HFFc6 (cell line): ENCODE measurements at places on chromosomes 4 and X. TPM values are rescaled to one million over a fixed set of nuclear protein-coding genes. Genes with fewer than 3 reads are reported as not detected.

KCNE5 gene
- 0.30 to 0.59 TPM (median 0.38 TPM) in 3 replicates for total RNA-seq

SHROOM3 gene
- total RNA-seq, result 41.3 to 92.3 TPM (median 58.5 TPM) in 3 replicates

PCDH11X gene
- total RNA-seq, result not detected in 3 replicates

XK gene
- not detected in 3 replicates for total RNA-seq

MAP7D2 gene
- 0.20 and 0.44 TPM in 2 replicates for total RNA-seq

PABPC4L gene
- total RNA-seq, result 0.63 and 3.5 TPM in 2 replicates

TSPAN6 gene
- total RNA-seq, result 14.5 and 19.6 TPM in 2 replicates

- peak overlapping the region; percentile 95 for H3K27ac ChIP-seq
- no peaks in the 10 kb centered on the region; the same call in 1 of the 2 replicates for H3K27me3 ChIP-seq
These were observed 64.3 kb downstream of the PDLIM5 start for GRCh38 chr4:94516067-94516466.

- no peaks in the 10 kb centered on the region for H3K36me3 ChIP-seq
- H3K27me3 ChIP-seq, result peaks cover 5% of the 10 kb centered on the region
- no peak for DNase-seq
- H3K4me1 ChIP-seq, result no peaks in the 10 kb centered on the region
- H3K4me3 ChIP-seq, result no peak overlapping the region
These were observed 20.4 kb downstream of the ZNF157 start for GRCh38 chrX:47390780-47391179.

DNA sequence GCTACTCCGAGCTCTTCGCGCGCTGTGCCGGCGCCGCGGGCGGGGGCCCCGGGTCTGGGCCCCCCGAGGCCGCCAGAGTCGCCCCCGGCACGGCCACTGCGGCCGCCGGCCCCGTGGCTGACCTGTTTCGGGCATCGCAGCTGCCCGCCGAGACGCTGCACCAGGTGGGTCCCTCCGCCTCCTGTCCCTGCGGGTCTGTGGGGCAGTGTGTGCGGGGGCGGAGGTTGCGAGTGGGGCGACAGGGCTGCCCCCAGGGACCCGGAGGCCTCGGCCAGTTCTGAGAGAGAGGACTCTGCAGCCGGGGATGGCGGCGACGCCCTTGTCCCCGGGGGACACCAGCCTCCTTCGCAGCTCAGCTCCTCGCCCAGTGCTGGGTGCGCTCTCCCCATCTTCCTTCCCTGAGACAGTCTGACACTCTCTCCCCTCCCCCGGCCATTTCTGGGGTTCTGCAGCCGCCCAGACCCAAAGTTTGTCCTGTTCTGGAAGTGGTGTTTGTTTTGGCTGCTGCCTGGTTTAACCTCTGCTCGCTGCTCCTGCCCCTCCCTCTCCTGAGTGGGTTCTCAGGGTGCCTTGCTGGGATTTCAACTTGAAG lies 609 bp downstream of the REPS2 start:
- no peak for DNase-seq
- no peak overlapping the region for H3K27ac ChIP-seq
- H3K4me3 ChIP-seq, result peak overlapping the region; percentile 81
- no peaks in the 10 kb centered on the region for H3K4me1 ChIP-seq
- H3K36me3 ChIP-seq, result no peaks in the 10 kb centered on the region

GRCh38 chr4:112884406-112884805 lies 165.0 kb upstream of the ANK2 start:
- H3K27me3 ChIP-seq, result peaks cover 5% of the 10 kb centered on the region
- no peak overlapping the region for H3K4me3 ChIP-seq
- H3K4me1 ChIP-seq, result peaks cover 3% of the 10 kb centered on the region; the same call in 1 of the 2 replicates
- no peaks in the 10 kb centered on the region for H3K36me3 ChIP-seq

DNA sequence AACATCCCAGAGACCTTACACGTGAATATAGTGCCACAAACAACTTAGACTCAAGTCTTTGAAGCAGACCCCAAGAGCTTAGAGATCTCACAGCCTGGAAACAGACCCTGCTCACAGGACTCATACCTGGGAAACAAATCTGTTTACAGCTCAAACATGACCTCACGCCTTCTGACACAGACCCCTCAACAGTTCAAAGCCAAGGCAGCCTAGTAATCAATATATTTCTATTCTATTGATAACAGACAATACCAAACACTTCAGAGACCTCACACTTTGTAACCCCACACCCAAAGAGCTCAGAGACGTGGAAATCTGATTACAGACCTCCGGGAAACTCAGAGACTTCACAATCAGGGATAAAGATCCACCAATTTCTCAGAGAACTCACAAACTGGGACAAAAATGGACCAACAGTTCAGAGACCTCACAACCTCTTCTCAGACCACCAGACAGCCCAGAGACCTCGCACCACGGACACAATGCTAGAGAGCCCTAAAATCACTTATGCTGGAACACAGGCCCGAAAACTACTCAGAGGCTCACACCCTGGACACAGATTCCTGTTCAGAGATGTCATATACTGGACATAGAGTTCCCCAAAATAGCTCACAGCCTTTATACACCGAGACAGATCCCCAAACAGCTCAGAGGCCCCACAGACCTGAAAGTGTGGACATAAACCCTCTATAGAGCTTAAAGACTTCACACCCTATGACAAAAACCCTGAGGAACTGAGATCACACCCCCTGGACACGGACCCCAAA lies 14.8 kb downstream of the SUV39H1 start:
- no peak for DNase-seq
- no peak overlapping the region for H3K27ac ChIP-seq
- H3K27me3 ChIP-seq, result peaks cover 6% of the 10 kb centered on the region
- H3K4me3 ChIP-seq, result no peak overlapping the region
- H3K36me3 ChIP-seq, result no peaks in the 10 kb centered on the region
- peaks cover 22% of the 10 kb centered on the region for H3K4me1 ChIP-seq
